ENCODE measurements at places on chromosomes 11 and 22.

DNA sequence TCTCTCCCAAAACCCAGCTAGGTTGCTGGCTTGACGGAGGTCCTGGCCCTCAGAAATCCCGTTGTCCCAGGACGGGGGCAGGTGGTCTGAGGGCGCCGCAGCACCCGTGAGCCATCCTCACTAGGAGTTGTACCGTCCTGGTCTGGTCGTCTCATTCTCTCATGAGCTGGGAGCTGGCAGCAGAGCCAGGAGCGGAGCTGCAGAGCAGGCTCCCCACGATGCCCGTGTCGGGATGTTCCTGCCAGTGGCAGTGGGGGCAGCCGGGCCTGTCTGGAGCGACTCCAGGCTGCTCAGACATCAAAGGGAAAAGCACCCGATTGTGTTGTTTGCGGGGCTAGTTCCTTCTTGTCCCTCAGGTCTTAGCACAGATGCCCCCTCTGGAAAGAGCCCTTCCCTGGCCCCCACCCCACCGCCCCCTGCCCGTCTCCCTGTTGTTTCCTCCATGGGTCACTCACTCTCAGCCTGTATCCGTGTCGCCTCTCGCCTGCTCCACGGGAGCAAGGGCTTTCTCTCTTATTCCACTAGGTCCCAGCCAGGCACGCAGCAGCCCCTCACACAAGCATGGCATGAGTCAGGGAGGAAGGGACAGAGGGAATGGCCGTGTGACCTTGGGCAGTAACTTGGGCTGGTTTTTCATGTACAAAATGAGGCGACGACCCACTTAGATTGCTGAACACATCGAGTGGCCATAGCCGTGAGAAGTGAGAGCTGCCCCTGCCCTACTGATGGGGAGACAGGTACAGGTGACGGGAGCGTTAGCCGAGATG lies 23.2 kb upstream of the MGAT3 start:
- DNase-seq, result no peak

DNA sequence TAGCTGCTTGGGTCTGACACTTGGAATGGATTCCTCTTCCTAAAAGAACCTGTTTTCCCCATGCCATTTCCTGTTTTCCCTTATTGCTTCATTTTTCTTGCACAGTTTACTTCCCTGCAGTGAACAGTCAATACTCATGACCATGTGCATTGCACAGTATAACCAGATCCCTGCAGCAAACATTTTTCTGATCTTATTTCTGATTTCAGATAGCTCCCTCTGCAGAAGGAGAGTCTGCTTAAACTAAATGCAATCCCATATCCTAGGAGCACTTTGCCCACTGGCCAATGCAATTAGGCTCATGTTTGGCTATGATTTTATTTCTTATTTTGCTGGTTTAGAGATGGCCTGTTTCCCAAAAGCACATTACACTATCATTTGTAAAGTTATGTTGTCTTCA lies 96.7 kb upstream of the CD44 start:
- no peak for DNase-seq

GRCh38 chr11:30938171-30938570 lies 352.0 kb upstream of the MPPED2 start:
- DNase-seq, result no peak

GRCh38 chr11:108906826-108907225 lies 242.0 kb downstream of the DDX10 start:
- no peak for DNase-seq

- DNase-seq, result no peak
These were observed 2.7 kb upstream of the PPP6R3 start for GRCh38 chr11:68457898-68458249.

DNA sequence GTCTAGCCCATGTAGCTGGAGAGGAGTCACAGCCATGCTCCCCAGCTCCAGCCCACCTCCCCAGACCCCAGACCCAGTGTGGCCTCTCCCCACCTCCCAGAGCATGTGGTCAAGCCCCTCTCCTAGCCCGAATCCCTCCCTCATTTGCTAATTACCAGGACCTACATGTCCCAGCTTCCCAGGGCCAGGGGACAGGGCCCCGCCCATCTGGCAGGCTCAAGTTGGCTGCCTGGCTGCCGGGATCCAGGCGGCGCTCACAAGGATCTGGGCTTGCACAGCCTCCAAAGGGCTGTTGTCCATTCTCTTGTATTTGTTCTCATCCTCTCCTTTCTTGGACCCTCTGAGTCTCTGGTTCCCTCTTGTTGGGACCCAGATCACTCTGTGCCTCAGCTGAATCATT lies 4.6 kb upstream of the MIF start:
- DNase-seq, result no peak

- DNase-seq, result no peak
These were observed 34.5 kb upstream of the DEUP1 start for GRCh38 chr11:93295921-93296575.

DNA sequence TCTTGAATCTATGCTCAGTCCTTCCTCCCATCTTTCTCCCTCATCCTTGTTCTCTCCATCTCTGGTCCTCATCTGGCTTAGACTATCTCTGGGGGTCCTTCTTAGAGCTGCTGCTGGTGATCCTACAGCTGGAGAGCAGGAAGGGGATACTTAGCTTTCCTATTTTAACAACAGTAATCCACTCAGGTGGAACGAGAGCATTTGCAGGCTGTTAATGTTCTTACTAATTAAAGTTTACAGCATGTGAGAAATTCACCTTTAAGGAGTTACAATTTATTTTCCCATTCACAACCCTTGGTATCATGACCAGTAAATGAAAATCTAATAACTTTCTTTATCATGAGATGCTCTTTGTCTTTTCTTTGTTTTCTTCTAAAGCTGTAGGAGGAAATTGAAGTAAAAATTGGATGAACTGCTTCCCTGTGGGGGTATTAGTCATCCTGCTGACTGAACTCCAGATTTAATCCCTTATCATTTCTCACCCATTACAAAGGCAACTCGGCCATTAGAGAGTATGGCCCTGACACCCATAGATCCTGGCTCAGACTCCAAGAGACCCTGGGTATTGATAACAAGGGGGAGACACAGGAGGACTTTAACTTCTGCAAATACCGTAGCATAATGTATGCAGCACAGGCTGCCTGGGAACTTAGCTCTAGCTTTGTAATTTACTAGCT lies 37.6 kb upstream of the MTNR1B start:
- DNase-seq, result no peak

DNA sequence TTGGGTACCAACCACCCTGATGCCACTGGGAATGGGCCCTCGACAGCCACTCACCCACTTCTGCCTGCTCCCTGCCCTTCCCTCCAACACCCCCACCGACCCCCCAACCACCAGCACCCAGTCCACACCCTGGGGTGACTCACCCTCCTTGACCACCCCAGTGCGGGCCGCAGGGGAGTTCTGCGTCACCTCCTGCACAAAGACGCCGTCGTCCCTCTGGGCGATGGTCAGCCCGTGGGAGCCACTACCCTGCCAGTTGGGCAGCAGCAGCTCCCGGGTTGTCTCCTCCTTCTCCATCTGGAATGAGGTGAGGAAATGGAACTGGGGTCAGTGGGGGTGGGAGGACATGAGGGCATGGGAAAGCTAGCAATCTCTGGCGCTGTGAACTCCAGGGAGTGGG lies 10.8 kb downstream of the AHNAK start:
- no peak for DNase-seq

- DNase-seq, result no peak
These were observed 49.8 kb upstream of the LMO2 start for GRCh38 chr11:33941637-33942160.

DNA sequence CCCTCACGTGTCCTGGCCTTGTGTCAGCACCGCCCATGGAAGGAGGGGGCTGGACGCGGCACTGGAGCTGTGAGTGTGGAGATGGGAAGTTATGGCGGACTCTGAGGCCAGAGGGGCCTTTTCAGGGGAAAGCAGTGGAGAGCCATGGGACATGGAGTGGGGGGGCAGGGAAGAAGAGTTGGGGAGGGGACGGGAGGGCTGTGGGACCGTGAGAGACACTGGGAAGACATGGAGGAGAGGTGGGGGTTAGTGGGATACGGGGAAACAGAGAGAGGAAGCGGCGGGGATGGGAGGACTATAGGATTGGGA lies 58.2 kb downstream of the FBXO7 start:
- no peak for DNase-seq

DNA sequence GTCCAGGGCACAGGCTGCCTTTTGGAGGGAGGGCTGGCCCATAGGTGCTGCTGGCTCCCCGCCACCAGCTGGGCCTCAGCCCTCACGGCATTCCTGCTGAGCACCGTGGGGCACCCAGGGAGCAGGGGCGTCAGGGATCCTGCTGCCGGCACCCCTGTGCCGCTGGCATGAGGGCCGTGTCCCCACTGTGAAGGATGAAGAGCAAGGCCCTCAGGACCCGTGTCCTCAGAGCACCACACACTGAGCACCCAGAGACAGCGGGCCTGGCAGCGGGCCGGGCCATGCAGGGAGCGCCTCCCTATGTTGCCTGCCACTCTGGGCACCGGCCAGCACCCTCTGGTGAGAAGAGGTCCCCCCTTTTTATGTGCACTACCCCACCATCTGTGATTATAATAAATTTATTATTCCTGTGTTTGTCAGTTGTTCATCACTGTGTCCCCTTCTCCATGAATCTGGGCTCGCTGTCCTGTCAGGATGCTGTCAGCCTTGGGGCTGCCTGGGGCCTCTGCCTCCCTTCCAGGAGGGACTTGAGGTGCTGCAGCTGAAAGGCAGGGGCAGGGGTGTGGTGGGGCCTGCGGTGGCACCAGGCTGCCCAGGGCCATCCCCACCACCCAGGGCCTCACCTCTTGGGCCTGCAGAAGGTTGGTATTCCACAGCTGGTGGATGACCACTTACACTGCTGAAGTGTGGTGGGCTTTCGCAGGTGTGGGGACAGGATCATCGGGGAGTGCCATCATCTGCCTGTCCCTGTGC lies 80.0 kb downstream of the MED15 start:
- no peak for DNase-seq

- no peak for DNase-seq
These were observed at the start of gene WNT7B for GRCh38 chr22:45977003-45977411. WNT7B (minus strand) TSS chr22:45977162; CDS start chr22:45976754, 408 bp downstream.

GRCh38 chr11:128718064-128718463 lies 24.2 kb downstream of the FLI1 start:
- no peak for DNase-seq

DNA sequence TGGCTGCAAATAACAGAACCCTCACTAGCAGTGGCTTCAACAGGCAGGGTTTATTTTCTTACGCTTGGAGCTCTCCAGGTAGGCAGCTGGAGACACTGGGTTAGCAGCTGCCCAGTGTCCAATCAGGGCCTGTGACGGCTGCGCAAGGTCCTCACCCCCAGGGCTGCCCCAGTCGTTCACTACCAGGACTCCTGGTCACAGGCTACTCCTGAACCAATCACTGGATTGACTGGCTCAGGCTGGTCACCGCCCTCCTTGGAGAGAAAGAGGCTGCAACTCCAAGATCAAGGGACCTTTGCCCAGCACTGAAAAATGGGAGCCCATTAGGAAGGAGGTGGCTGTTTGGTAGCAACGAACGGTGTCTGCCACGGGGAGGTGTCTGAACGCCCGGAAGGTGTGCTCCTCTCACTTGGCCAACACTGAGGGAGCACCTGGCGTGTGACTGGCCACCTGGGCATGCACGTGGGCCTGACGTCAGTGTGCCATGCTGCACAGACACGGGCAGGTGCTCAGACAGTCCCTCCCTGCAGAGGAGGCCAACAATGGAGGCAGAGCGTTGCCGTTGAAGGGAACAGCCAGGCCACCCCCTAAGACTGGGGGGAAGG lies 5.1 kb downstream of the ARSA start:
- no peak for DNase-seq

- DNase-seq, result no peak
These were observed 31.9 kb upstream of the POU2AF1 start for GRCh38 chr11:111410951-111411350.

- peak; percentile 57 for DNase-seq
These were observed 718 bp downstream of the FADS2 start for GRCh38 chr11:61828629-61829407.

DNA sequence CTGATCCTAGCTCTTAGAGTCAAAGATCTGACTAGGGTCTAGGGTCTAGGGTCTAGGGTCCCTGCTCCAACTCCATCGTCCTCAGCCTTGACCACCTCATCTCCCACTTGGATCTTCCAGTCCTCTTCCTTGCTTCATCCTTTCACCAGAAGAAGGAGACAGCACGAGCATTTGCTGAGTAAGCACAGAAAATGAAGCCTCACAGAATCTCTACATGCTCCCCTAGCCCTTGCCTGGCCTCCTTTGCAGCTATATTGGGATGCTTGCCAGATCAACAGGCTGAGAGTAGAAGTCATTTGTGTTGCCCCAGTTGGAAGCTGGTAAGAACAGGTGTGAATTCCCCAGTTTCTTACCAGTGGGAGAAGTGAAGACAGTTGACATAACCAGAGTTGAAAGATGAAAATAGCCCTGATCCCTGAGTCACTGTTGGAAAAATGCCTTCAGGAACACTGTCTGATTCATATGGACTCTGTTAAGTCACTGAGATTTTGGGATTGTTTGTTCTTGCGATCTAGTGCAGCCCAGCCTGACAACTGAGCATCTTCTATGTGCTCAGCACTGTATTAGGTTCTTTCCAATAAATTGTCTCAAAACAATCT lies 552.5 kb downstream of the INSC start:
- no peak for DNase-seq

GRCh38 chr22:48402591-48403031 lies 1425.1 kb downstream of the BRD1 start:
- DNase-seq, result no peak

DNA sequence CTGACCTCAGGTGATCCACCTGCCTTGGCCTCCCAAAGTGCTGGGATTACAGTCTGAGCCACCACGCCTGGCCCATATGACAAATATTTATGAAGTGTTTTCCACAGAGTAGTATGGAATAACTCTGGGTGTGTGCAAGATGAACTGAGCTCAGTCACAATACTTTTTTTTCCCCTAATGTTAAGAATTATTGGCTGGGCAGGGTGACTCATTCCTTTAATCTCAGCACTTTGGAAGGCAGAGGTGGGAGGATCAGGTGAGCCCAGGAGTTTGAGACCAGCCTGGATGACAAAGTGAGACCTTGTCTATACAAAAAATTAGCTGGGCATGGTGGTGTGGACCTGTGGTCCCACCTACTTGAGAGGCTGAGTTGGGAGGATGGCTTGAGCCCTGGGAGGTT lies 6.4 kb downstream of the PTPRJ start:
- no peak for DNase-seq

GRCh38 chr11:61124574-61125309 lies 22.5 kb downstream of the CD5 start:
- DNase-seq, result no peak

DNA sequence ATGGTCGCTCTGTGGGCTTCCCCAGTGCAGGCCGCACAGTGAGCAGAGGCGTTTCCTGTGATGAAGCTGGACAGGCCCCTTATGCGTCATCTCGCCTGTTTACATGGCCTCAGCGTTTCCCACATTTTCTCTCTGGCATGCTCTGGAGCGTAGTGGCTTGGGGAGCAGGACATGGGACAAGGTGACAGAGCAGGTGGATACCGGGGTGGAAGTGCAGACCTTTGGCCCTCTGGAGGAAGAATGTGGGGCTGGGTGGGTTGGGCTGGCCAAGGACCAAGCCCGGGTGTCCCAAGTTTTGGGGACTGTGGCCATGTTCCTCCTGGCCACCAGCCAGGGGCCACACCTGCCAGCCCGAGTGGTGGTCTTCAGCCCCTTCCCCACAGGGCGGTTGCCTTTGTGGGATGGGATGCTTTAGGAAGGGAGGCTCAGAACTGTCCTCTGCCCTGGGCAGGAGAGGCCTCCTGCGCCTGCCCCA lies 446.6 kb downstream of the TBC1D22A start:
- no peak for DNase-seq

Measured in activated CD4-positive, alpha-beta T cell treated with anti-CD3 and anti-CD28 coated beads, Interleukin-2, Interleukin-4, amounts not matched to agents 100 ng/mL and 50 ng/mL, durations not matched to agents 16 hours and 8 hours (primary cell).